ENCODE measurements at places on chromosomes 3 and 15.

- DNase-seq = no peak
Observed at GRCh38 chr15:77243135-77243534, 172.2 kb upstream of the TSPAN3 start.

- DNase-seq = no peak
Observed at GRCh38 chr3:76010252-76010651, 224.9 kb upstream of the ZNF717 start.

DNA sequence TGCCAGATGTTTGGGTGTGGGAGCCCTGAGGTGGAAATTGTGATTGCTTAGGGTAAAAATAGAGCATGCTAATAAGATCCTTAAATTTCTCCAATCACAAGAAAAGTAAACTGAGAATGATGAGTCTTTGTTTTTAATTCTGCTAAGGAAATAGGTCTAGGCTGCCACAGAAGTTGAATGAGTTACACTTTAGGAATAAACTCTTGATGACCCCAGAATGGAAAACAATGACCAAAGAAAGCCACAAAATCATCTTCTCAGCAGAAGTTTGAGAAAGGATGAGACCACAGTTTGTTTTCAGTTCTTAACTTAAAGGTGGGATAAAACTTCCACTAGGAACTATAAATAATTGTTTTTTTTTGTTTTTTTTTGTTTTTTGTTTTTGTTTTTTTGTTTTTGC is 164.6 kb upstream of the BCL6 start:
- DNase-seq = no peak

GRCh38 chr3:64055076-64055475 is 31.8 kb upstream of the PSMD6 start:
- no peak for DNase-seq

- DNase-seq = no peak
Observed at GRCh38 chr3:128242818-128243601, 89.7 kb downstream of the EEFSEC start.

- DNase-seq = no peak
Observed at GRCh38 chr3:157464321-157464720, 27.7 kb downstream of the PTX3 start.

- DNase-seq = no peak
Observed at GRCh38 chr15:35288580-35288979, 203.5 kb upstream of the NANOGP8 start.

DNA sequence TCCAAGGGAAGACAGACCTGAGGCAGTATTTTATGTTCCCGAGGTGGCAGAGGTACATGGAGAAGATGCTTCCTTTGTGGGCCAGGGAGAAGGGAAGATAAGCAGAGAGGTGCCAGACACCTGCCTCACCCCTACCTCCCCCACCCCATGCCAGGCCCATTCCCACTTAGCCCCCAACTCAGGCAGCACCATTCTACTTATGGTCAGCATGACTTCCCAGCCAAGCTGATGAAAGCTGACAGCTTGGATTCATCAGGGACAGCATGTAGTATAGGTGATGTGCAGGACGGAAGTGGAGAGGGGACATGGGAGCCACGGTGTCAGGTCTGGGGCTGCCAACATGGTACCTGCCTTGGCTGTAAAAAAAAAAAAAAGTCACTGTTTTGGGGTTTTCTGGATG is 57.5 kb upstream of the CSPG4 start:
- no peak for DNase-seq
